ENCODE measurements at places on chromosomes 5 and 9. TPM values are rescaled to one million over a fixed set of nuclear protein-coding genes. Genes with fewer than 3 reads are reported as not detected.

DNA sequence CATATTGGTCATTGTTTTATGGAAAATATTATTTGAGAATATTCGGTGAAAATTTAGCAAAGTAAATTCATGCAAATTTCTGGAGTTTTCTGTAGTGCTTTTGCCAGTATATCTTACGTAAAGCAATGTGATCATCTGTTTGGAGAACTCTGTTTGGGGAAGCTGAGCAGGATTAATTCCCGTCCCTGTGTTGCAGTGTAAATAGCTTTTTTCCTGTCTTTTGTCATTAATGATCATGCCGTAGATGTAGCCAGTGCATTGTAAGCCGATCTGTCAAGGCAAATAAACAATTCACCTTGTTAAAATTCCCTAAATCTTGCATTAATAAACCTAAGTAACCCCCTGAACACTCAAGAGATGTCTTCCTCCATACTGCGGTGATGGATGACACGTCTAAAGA lies 39.2 kb downstream of the PPIC start:
- no peaks in the 10 kb centered on the region for H3K4me1 ChIP-seq
- no peak overlapping the region for H3K4me3 ChIP-seq
- H3K27ac ChIP-seq, result no peak overlapping the region
- H3K27me3 ChIP-seq, result no peaks in the 10 kb centered on the region
- H3K36me3 ChIP-seq, result peaks cover 4% of the 10 kb centered on the region

- no peaks in the 10 kb centered on the region for H3K27me3 ChIP-seq
- no peaks in the 10 kb centered on the region for H3K4me1 ChIP-seq
- no peak overlapping the region for H3K27ac ChIP-seq
- no peak overlapping the region for H3K4me3 ChIP-seq
These were observed 124.8 kb downstream of the FRMD3 start for GRCh38 chr9:83413367-83413766.

DNA sequence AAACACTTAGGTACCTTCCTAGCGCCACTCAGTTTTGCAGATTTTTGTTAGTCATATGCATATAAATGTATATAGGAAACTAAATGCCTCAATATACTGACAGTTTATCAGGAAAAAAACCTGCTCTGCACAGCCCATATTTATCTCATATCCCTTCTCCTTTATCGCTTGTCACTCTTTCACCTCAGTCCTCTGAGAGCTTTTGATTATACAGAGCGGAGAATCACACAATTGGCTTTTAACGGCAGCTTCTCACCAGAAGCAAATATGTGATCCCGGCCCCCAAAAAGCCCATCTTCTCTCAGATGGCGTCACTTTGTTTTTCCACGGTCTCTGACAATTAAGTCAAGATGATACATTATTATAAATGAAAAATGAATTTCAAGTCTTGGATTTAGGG lies 362.6 kb downstream of the DNAH5 start:
- no peaks in the 10 kb centered on the region for H3K36me3 ChIP-seq
- DNase-seq, result no peak
- H3K4me1 ChIP-seq, result no peaks in the 10 kb centered on the region
- H3K27ac ChIP-seq, result no peak overlapping the region
- no peaks in the 10 kb centered on the region for H3K27me3 ChIP-seq

Gene PBX3
- total RNA-seq, result 159 TPM

Gene ITGA2
- 1.4 TPM for total RNA-seq

Gene AIF1L
- 5.0 TPM for total RNA-seq

- H3K4me3 ChIP-seq, result no peak overlapping the region
- no peak overlapping the region for H3K27ac ChIP-seq
- DNase-seq, result no peak
- H3K36me3 ChIP-seq, result no peaks in the 10 kb centered on the region
- no peaks in the 10 kb centered on the region for H3K4me1 ChIP-seq
- H3K27me3 ChIP-seq, result no peaks in the 10 kb centered on the region
These were observed 643.9 kb upstream of the ZNF608 start for GRCh38 chr5:125390326-125390725.

- no peak for DNase-seq
- no peaks in the 10 kb centered on the region for H3K27me3 ChIP-seq
- no peaks in the 10 kb centered on the region for H3K36me3 ChIP-seq
- H3K4me1 ChIP-seq, result no peaks in the 10 kb centered on the region
These were observed 279.3 kb upstream of the ANKRD55 start for GRCh38 chr5:56512313-56512996.

- DNase-seq, result no peak
- no peaks in the 10 kb centered on the region for H3K4me1 ChIP-seq
- no peaks in the 10 kb centered on the region for H3K27me3 ChIP-seq
- no peak overlapping the region for H3K27ac ChIP-seq
These were observed 376.9 kb upstream of the KCNN2 start for GRCh38 chr5:113984928-113985327.

DNA sequence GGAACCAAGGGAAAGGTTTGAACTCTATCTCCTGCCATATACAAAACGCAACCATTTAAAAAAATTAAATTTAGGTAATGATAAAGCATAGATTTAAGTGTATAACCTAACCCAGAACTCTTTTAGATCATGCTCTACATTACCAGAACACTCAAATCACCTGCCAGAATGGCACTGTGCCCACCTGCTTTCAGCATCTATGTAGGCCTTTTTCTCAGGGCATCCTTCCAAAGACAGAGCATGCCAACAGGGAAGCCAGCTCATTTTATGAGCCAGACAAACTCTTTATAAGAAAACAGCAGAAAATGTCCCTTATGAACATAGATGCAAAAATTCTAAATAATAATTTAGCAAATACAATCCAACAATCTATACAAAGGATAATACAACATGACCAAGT lies 47.9 kb upstream of the SMAD5 start:
- DNase-seq, result peak; percentile 86
- H3K4me3 ChIP-seq, result no peak overlapping the region
- no peaks in the 10 kb centered on the region for H3K4me1 ChIP-seq
- no peaks in the 10 kb centered on the region for H3K36me3 ChIP-seq
- H3K27me3 ChIP-seq, result no peaks in the 10 kb centered on the region

Gene CLIC3
- total RNA-seq, result not detected

GRCh38 chr9:32828861-32829260 lies 45.5 kb downstream of the TMEM215 start:
- H3K27ac ChIP-seq, result no peak overlapping the region
- no peaks in the 10 kb centered on the region for H3K4me1 ChIP-seq
- DNase-seq, result no peak
- H3K27me3 ChIP-seq, result no peaks in the 10 kb centered on the region
- H3K4me3 ChIP-seq, result no peak overlapping the region

DNA sequence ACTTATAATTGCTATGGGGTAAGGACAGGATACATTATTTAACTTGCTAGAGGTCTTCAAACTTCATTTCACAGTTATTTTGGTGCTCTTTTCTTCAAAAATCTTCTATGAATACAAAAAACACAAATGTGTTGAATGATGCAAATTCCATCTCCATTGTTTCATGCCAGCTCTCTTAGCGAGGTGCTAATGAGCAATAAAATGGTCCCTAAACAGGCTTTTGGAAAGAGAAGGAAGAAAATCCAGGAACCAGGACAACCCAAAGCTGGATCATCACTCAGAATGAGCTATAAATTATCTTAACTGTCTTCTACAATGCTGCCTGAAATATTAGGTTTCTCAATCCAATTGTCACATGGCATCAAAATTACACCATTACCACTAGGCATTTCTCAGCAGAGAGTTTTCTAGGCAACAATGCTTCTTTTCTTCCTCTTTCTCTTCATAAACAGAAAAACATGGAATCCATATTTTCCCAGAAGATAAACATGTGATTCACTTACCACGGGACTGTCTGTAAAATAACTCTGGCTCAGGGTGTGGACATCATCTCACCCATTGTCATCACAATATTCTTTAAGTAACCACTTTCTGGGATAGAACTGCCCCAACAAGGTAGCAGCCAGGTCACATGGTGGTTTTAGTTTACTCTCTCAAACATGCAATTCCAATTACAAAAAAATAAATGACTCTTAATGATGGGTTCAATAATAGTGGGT lies 249.4 kb downstream of the NPR3 start:
- H3K27ac ChIP-seq, result no peak overlapping the region
- H3K27me3 ChIP-seq, result no peaks in the 10 kb centered on the region
- no peak for DNase-seq

DNA sequence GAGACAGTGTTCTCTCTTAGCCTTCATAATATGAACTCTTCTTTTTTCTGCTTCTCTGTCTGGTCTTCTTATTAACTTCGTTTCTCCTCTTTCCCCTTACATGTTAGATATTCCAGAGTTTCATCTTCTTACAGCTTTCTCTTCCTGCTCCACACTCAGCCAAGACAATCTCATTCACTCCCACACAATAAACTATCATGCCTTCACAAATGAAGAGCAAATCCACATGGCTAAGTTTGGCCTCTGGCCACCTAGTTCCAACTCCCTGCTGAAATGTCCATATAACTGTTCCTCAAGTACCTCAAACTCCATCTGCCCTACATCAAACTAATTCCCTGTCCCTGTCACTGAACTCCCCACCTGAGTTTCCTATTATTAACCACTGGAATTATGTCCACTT lies 18.4 kb downstream of the IL33 start:
- no peaks in the 10 kb centered on the region for H3K27me3 ChIP-seq
- H3K4me1 ChIP-seq, result peaks cover 46% of the 10 kb centered on the region
- H3K36me3 ChIP-seq, result no peaks in the 10 kb centered on the region
- no peak overlapping the region for H3K4me3 ChIP-seq
- no peak overlapping the region for H3K27ac ChIP-seq

All from sigmoid colon (tissue), 7 donors.